ENCODE measurements at places on chromosomes 2 and 18.

GRCh38 chr2:175188761-175189160 lies 7.3 kb upstream of the ATP5MC3 start:
- no peak for DNase-seq

DNA sequence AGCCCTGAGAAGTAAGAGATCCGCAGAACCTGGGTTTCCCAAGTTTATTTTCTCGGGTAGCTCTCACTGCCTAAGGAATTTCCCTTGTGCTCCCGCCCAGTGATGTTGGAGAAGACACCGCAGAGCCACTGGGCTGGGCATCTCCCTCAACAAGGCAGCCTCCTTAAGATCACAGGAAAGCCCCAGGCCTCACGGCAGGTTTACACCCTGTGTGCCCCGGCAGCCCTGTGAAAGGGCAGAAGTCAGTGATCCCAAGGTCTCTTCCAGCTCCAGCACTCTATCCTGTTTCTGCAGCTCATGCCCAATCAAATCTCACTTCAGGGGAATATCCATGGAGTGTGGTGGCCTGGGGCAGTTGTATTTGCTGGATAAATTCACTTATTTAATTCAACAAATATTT lies 66.5 kb downstream of the ACTR2 start:
- no peak for DNase-seq

- DNase-seq = no peak
Measured at GRCh38 chr2:1674276-1674675, 70.0 kb downstream of the PXDN start.

- no peak for DNase-seq
Measured at GRCh38 chr2:217468042-217468830, 534.6 kb downstream of the TNS1 start.

DNA sequence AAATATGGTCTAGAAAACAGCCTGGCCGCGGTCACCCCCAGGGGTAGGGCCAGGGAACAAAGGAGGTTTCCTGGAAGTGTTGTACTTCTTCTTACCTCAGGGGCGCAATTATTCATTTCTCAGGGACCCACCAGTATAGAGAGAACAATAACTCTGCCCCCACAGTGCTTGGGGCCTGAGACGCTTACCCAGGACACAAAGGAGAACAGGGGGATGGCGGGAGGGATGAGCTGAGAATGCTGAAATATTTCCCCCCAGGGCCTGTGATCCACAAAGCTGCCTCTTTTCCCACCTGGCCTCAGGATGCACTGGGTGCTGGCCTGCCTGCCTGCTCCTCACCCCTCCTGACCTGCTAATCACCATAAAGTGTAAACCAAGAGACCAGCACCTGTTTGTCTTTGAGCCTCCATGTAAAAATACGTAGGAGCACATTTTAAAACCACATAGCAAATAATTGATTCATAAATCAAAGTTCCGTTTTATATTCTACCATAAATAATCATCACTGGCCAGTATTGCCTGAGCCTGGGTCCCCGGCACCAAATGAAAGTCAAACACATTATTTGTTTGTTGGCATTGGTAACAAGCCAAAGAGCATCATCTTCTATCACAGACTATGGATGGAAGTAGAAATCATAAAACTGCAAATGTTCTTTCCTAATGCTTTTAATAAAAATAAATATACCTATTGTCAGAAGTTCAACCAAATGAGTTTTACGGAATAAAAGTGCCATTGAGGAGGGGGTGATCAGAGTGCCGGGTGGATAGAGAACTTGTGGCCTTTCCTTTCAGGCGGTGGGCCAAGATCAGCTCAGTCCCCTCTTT lies 67.3 kb upstream of the RMDN2 start:
- no peak for DNase-seq

DNA sequence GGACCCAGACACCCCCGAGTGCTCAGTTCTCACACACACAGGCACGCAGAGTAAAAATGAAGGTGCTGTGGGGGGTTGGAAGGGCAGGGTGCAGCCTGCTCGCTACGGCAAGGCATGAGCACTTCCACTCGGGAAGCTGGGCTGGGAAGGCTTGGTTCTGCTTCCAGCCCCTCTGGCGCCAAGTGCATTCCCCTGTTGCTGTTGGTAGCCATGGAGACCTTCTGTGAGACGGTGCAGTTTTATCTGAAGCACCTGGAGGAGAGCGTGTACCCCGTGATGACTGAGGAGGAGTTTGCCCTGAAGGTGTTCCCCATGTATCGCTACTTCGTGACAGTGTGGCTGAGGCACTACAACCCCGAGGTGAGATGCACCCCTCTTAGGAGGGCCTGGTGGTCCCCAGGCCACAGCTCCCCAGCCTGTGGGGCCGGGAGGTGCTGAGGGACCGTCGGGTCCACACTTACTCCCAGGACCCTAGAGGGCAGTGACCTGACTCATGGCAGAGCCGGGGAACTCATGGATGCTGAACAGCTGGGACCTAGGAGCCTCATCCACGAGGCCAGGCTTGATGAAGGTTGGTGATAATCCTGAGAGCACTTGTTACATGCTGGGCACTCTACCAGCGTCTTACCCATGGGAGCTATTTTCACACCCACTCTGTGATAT lies 15.5 kb downstream of the MROH2A start:
- no peak for DNase-seq

DNA sequence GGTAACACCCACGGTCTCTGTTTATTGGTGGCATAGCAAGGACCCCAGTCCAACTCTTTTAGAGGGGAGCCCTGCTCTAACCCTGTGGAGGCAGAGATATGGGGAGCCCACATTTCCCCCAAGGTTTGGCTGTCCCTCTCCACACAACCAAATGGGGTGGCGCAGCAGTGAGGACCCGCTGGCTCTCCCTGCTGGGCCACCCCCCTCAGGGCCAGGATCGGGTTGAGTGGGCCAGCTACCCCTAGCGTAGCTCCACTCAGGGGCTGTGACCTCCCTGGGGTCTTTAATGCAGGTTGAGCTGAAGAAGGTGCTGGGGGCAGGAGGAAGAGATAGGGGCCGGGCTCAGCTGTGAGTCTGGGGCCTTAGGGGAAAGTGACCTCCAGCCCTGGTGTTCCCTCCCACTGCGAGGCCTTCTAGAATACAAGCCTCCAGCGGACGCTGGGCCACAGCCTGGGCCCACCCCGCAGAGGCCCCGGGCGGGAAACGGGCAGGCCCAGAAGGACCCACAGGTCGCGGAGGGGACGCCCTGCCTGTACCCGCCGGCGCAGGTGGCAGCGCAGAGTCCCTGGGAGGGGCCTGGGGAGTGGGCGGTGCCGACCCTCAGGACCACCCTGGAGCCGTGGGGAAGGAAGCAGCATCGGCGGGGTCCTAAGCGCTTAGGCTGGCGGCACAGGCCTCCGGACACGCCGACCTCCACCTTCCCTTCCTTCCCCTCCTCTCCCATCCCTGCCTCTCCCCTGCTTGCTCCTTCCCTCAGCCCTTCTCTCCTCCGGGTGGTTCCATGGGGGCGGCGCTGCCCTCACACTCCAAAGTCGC lies 9.6 kb downstream of the CROCC2 start:
- DNase-seq = no peak

- DNase-seq = no peak
Measured at GRCh38 chr2:123999681-124000080, 25.4 kb upstream of the CNTNAP5 start.

GRCh38 chr2:185644828-185645227 lies 93.8 kb upstream of the FSIP2 start:
- DNase-seq = no peak

- no peak for DNase-seq
Measured at GRCh38 chr2:98773169-98773568, 42.2 kb upstream of the MGAT4A start.

DNA sequence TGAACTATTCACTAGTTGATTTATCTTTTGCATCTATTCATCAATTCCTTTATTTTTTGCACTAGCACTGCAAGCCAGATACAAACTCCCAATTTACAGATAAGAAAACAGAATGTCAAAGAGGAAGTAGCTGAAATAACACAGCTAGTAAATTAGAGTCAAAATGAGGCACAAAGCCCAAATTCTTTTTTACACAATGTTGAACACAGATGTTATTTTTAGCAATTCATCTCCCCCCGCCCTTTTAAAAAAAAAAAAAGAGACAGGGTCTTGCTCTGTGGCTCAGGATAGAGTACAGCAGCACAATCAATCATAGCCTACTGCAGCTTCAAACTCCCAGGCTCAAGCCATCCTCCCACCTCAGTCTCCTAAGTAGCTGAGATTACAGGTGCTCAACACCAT lies 127.8 kb downstream of the CCBE1 start:
- no peak for DNase-seq

- no peak for DNase-seq
Measured at GRCh38 chr2:217421834-217422233, 562.0 kb upstream of the TNP1 start.

- no peak for DNase-seq
Measured at GRCh38 chr18:36744261-36744876, 84.4 kb downstream of the TPGS2 start.

- DNase-seq = no peak
Measured at GRCh38 chr2:174026122-174026845, 61.1 kb upstream of the SP3 start.

DNA sequence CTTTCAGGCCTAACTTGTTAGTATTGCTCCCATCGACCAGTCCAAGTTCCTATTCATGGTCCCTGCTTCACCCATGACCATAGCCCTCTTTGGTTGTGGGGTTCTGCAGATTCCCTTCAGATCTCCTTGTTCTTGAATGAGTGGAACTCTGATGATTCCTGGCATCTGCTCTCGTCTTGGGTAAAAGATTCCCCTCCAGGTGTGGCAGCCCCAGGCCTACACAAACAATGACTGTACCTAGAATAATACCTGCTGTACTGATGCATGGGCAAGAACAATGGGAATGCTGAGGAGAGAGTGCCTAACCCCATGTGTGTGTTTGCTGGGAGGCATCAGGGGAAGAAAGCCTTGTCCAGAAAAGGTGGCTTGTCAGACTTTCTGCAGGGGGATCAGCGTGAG lies 39.2 kb upstream of the MRPL19 start:
- DNase-seq = no peak

DNA sequence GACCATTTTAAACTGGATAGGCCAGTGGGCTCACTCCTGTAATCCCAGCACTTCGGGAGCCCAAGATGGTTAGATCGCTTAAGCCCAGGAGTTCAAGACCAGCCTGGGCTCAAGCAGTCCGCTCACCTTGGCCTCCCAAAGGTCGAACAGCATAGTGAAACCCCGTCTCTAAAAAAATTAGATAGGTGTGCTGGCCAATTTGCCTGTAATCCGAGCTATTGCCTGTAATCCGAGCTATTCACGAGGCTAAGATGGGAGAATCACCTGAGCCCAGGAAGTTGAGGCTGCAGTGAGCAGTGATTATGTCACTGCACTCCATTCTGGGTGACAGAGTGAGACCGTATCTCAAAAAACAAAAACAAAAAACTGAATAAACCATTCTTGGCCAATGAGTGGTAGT lies 52.6 kb upstream of the EMILIN2 start:
- DNase-seq = no peak

DNA sequence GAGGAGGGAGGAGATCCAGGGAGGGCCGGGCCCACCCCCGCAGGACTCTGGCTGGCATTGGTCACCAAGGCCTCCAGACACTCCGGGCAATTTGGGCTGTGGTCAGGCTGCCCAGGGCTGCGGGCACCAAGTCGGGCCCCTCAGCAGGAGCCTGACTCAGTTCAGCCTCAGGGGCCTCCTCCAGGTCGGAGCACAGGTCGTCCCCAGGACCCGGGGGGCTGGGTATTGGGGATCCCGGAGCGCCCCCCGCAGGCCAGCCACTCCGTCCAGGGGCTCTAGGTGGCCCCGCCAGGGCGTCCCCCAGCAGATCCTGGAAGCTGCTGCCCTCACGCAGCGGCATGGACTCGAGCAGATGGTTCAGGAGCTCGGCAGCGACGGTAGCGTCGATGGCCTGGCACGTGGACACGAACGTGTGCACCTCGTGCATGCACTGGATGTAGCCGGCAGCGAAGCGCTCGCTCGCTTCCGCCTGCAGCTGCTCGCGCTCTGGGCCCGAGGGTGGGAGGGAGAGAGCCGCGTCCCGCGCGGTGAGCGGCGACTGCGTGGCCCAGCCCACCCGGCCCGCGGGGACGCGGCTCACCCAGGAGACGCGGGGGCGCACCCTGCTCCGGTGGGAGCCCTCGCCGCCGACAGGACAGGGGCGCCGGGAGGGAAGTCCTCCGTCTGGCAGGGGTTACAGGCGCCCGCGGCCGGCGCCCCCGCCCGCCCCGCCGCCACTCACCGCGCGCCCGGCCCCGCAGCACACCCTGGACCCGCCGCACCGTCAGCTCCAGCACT lies 884 bp downstream of the HES6 start:
- DNase-seq = no peak

DNA sequence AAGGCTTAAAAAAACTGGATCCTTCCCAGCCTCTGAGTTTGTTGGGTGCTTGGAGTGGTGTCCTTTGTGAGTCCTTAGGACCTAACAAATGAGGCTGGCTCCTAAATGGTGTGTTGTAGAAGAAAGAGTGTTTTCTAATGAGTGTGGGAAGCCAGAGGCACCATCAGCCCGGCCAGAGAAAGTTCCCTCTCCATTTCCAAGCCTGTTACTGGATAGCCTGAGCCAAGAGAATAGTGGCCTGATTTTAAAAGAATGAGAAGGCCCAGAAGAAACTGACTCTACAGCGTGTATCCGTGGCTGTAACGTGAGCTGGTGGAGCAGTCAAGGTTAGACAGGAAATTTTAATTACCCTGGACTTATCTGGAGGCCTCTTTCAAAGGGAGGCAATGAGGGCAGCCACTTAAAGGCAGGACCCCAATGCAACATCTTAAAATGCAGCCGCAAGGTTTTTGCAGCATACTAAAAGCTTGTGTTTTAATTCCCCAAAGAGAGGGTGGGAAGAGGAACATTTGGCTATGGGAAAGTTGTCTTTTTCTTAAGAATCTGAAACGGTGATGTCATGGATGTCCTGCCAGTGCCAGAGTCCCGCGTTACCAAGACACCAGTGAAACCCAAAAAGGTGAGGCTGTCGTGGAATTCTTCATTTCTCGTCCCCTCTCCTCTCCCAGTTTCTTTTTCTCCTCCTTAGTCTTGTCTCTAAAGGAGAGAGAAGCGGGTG lies 4.6 kb downstream of the EFHD1 start:
- DNase-seq = no peak

- no peak for DNase-seq
Measured at GRCh38 chr2:233820774-233821105, 33.6 kb downstream of the HJURP start.

GRCh38 chr18:32298171-32298667 lies 108.4 kb downstream of the MEP1B start:
- DNase-seq = no peak

- DNase-seq = peak; percentile 24
Measured at GRCh38 chr2:39059366-39059952, 61.4 kb downstream of the SOS1 start.

GRCh38 chr18:61546590-61546989 lies 213.4 kb downstream of the CDH20 start:
- DNase-seq = no peak

DNA sequence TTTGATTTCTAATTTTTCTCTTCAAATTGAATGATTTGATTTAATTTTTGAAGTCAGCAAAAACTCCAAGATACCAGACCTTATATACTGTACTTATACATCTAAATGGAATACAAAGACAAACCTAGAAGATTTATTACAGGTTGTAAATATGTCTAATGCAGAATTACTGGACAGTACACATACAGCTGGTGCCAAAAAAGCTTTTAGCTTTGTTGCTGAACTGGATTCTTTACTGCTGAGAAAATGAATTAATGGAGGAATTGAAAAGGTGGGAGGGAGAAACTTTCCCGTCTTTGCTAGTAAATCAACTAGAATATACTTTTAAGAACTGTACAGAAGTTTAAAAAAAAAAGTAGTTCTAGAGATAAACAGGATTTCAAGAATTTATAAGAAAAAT lies 17.5 kb downstream of the C1D start:
- no peak for DNase-seq
